Stimulated activated CD8-positive, alpha-beta memory T cell treated with anti-CD3 and anti-CD28 coated beads, Interleukin-15, amount 100 ng/mL, for 4 hours (primary cell): ENCODE measurements at places on chromosomes 16 and 17.

GRCh38 chr17:1947229-1947742, 77.8 kb downstream of the RTN4RL1 start:
- DNase-seq = no peak

DNA sequence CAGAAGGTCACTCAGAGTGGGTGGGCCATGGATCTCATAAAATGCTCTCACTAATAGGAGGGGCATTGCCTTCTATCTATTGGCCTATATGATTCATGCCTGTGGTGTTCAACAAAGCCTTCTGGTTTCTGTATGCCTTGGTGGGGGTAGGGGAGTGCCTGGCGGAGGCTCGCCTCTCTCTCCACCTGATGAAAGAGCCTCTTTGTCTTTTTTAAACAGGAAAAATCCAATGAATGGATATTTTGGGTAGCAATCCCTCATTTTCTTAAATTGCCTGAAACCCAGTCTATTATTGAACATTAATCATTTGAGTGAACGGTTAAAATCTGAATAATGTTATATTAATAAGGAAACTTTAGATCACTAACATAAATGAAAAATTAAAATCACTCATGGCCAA, 90.6 kb downstream of the TOX3 start:
- DNase-seq = no peak

DNA sequence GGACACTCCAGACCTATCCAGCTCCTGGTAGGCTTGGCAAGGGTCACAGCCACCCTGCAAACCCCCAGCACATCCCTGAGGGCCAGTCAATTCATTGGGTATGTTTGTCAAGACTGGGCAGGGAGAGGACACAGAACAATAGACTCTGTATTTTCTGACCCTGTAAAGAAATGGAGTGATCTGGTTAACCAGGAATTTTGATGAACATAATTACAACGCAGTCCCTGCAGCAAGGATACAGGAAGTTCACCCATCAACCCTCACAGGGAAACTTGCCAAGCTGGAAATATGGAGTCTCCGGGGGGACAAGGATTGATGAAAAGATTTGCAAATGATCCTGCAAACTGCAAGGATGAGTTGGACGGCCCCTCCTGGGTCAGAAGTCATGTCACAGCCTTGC, 126.1 kb upstream of the RCVRN start:
- DNase-seq = no peak

GRCh38 chr16:80912651-80913050, 94.0 kb downstream of the CMC2 start:
- no peak for DNase-seq
